ENCODE measurements at places on chromosomes 2 and 18.

GRCh38 chr2:203650860-203651613 is 55.4 kb upstream of the CD28 start:
- peak; percentile 61 for DNase-seq

DNA sequence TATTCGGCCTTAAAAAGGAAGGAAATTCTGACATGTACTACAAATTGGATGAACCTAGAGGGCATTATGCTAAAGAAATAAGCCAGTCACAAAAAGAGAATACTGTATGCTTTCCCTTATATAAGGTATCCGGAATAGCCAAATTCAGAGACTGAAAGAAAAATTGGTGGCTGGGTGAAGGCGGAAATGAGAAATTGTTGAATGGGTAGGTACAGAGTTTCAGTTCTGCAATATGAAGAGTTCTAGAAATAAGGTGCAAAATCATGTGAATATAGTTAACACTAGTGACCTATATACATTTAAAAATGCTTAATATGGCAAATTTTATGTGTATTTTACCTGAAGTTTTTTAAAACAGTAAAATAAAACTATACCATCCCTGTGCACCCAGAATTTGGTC is 43.1 kb downstream of the RMP24 start:
- DNase-seq: no peak

DNA sequence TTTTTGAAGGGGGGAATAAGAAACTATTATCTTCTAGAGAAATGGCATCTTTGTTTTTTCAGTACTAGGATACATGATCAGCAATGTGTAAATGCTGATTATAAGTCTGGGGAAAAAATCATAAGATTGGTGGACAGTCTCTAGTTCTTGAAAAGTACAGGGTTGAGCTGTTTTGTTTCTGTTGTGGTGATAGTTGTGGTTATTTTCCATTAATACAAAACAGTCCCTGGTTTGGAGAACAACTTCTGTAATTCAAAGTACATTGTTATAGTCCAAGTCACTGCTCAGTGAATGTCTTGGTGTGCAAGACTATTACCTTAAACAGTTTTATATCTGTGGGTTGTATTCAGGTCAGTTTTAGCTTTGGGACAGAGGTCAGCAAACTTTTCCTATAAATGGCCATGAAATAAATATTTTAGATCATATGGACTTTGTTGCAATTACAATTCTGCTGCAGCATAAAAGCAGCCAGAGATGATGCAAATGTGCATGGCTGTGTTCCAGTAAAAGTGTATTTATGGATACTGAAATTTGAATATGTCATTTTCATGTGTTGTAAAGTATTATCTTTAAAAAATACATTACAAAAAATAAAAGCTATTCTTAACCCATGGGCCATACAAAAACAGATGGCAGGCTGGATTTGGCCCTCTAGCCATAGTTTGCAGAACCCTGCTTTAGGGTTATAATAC is 111.0 kb downstream of the CERS6 start:
- no peak for DNase-seq

- DNase-seq: no peak
Observed at GRCh38 chr2:26584656-26585055, 56.5 kb downstream of the CIB4 start.

DNA sequence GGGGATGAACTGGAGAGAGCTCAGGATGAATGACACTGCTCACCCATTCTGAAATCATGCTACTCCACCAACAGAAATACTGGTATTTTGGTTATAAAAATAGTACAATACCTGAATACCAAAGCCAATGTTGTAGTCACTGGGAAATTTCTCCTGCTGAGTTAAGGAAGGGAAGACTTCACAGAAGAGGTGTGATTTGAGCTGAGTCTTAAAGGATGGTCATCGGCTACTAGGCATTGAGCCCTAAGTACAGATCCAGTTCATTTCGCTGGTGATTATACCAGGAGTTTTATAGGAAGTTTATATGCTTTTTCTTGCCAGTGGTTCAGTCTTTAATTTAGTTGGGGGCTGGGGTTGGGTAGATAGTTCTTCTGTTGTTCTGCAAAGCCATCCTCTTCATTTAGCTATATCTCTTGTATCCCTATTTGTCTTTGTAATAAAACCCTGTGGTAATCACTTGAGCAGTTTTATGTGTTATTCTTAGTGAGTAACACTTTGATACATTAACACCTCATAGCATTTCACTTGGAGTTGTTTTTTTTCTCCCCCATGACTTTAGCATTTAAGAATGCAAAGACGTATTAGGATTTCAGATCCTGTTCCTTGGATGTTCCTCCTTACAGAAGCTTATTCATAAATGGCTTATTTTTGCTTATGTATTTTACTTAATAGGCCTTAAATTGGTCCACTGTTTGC is 239.9 kb upstream of the FOSL2 start:
- DNase-seq: peak; percentile 84

- DNase-seq: peak; percentile 96
Observed at GRCh38 chr2:238684362-238685326, 163.2 kb upstream of the TWIST2 start.

- DNase-seq: peak; percentile 24
Observed at GRCh38 chr2:27653397-27653796, 10.0 kb downstream of the SUPT7L start.

DNA sequence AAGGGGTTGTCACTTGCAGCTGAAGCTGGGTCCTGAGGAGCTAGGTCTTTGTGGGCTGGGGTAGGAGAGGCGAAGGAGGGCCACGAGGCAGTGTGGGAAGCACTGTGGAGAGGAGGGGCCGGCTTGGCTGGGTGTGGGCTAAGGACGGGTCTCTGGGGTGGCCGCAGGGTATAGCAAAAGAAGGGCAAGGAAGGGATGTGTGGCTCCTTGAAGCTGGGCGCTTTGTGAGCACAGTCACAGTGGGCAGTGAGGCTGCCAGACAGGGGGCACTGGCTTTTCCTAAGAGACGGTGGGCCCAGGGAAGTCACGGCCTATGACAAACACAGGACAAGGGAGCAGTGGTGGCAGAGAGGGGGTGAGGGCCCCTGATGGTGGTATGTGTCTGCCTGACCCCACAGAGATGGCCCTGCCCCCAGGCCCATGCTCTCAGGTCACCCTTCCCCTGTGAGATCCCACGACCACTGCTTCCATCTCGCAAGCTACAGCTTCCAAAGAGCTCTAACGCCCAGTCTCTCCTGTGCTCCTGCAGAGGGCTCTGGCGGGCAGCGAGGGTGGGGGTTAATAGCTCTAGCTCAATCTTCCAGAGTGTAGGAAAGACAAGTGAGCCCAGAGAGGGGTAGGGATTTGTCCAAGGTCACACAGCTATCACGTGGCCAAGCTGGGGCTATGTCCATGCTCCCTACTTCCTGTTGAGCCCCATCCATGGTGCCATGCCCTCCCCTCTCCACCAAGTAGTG is 32.4 kb downstream of the KCNK3 start:
- no peak for DNase-seq

DNA sequence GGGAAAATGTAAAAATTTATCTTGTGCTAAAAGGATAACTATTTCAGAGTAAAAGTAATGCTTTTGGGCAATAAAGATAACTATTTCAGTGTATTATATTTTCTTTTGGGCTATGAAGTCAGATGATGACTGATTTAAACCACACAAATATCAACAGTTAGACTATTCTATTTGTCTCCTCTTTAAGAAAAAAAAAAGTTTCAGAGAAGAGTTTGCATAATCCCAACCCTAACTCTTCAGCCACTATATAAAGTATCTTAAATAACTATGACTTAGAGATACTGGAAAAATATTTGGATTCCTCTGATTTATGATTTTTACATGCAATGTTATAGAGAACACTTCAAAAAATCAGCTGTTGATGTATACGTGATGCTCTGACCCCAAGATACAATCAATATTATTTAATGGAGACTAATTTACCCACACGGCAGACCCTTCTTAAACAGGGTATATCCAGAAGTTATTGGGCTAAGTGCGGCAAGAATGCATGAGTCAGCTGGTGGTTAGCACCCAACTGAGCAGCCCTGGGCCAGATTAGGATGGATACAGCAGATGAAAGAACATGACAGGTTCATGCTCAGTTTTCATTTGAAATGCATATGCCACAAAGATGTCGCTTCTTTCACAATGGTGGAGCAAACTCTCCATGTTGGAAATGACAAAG is 279.0 kb downstream of the AFF3 start:
- DNase-seq: peak; percentile 80

DNA sequence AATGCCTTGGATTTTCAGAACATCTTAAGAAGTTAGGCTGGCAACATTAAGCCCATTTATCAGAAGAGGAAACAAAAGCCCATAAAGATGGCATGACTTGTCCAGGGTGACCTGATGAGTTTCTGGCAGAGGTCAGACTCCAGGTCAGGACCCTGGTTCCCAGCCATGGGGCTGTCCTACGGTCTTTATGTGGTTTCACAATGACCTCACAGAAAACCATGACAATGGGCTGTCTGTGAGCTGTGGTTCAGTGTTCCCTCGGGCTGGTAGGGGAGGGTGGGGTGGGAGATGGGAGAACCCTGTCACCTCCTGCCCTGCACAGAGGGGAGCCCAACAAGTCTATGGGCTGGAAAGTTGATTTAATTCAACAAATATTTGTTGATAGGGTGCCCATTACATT is 101.8 kb downstream of the LOXHD1 start:
- no peak for DNase-seq

- DNase-seq: peak; percentile 24
Observed at GRCh38 chr2:222038067-222038802, 260.6 kb downstream of the PAX3 start.

- no peak for DNase-seq
Observed at GRCh38 chr18:58769321-58769720, 95.4 kb upstream of the ZNF532 start.

GRCh38 chr2:23525137-23525765 is 140.3 kb downstream of the KLHL29 start:
- no peak for DNase-seq

DNA sequence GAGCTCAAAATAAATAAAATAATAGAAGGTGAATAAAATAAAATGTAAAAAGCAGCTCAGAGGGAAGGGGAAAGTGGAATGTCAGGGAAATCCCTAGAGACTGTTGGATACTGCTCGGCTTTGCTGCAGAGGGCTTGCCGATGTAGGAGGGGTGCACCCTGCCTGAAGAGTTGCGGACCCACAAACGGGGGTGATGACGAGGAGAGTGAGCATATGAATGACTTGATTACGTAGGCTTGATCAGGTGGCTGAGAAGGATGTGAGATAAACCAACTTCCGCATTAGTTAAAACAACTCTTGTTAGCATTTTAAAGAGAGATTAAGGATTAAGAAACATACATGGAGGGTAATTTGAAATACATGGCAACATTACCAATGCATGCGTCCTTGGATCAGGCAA is 21.0 kb upstream of the TMEM237 start:
- DNase-seq: no peak

- DNase-seq: no peak
Observed at GRCh38 chr18:76314496-76314895, 180.5 kb downstream of the ZNF516 start.

GRCh38 chr2:77179297-77179696 is 342.9 kb downstream of the LRRTM4 start:
- no peak for DNase-seq

GRCh38 chr2:223328578-223328977 is 273.6 kb downstream of the SCG2 start:
- DNase-seq: no peak

GRCh38 chr2:122831649-122832048 is 1076.2 kb downstream of the TSN start:
- peak; percentile 5 for DNase-seq

DNA sequence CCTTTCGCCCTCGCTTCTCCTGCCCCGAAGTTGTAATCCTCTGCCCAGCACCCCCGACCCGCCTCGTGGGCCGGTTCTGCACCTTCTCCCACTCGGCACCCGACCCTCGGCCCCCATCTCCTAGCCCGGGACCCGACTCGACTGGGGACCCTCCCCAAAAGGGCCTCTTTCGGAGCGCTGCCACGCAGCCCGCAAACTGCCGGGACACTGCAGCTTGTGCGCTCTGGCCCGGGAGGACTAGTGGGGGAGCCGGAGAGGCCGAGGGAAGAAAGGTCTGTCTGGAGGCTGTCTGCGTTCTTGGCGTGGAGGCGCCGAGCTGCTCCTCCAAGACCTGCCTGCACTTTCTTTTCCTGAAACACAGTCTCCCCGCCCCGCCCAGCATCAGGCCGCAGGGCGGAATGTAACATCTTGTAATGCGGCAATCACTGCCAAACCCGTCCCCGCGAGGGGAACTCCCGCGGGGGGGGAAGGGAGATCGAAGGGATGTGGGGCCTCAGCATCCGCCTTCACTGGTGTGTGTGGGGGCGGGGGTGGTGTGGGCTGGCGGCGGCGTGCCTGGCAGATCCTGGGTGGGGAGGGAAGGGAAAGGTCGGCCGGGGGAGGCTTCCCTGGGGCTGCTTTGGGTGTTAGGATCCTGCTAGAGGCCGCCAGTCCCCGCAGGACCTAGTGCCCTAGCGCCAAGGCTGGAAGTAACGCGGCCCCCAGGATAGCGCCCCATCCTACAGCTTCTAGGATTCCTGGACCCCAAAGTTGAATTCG is 7.4 kb downstream of the DLX2 start:
- peak; percentile 89 for DNase-seq

DNA sequence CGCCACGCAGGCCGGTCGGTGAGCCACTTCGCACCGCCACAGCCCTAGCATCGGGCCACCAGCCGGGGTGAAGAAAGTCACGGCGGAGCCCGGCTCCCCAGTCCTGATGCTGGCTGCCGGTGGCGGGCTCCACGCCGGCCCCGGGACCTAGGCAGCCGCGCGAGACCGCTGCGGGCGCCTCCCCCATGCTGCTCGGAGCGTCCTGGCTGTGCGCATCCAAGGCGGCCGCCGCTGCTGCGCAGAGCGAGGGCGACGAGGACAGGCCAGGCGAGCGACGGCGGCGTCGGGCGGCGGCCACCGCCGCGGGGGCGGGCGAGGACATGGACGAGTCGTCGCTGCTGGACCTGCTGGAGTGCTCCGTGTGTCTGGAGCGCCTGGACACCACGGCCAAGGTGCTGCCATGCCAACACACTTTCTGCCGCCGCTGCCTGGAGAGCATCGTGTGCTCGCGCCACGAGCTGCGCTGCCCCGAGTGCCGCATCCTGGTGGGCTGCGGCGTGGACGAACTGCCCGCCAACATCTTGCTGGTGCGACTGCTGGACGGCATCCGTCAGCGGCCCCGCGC is 433 bp downstream of the SH3RF3 start:
- DNase-seq: peak; percentile 31

Measured in fibroblast of skin of right biceps (primary cell).